ENCODE measurements at places on chromosomes 1 and 21. TPM values are rescaled to one million over a fixed set of nuclear protein-coding genes. Genes with fewer than 3 reads are reported as not detected.

The ITSN1 gene
- 10.8 TPM for polyA plus RNA-seq

The LEFTY1 gene
- 120 TPM for polyA plus RNA-seq

The CACNA1S gene
- 0.01 TPM for polyA plus RNA-seq

The AADACL3 gene
- not detected for polyA plus RNA-seq

The RNU1-3 gene
- polyA plus RNA-seq, result not detected

The KCNJ15 gene
- 0.22 TPM for polyA plus RNA-seq

The CBS gene
- 9.6 TPM for polyA plus RNA-seq

The ZBTB37 gene
- under 0.01 TPM for polyA plus RNA-seq

The DYNLT5 gene
- 0.34 TPM for polyA plus RNA-seq

The HTR1D gene
- polyA plus RNA-seq, result not detected

The SPATA45 gene
- polyA plus RNA-seq, result not detected

The IFT25 gene
- 31.8 TPM for polyA plus RNA-seq

The TAL1 gene
- polyA plus RNA-seq, result not detected

The KIAA1614 gene
- 1.2 TPM for polyA plus RNA-seq

The ILDR2 gene
- not detected for polyA plus RNA-seq

GRCh38 chr1:185062710-185063370, 17.5 kb downstream of the RNF2 start:
- DNase-seq, result no peak

GRCh38 chr1:17066361-17067068, 12.7 kb upstream of the SDHB start:
- no peak for DNase-seq

GRCh38 chr21:42424914-42425541, 21.3 kb downstream of the UBASH3A start:
- no peak for DNase-seq

- DNase-seq, result no peak
Observed at GRCh38 chr1:180158149-180159147, 3.8 kb downstream of the QSOX1 start.

GRCh38 chr1:7299329-7299799, 471.7 kb upstream of the VAMP3 start:
- peak; percentile 84 for DNase-seq

- DNase-seq, result no peak
Observed at GRCh38 chr1:85900921-85901320, 192.7 kb upstream of the ZNHIT6 start.

GRCh38 chr1:232212253-232212652, 417.7 kb downstream of the SIPA1L2 start:
- no peak for DNase-seq

DNA sequence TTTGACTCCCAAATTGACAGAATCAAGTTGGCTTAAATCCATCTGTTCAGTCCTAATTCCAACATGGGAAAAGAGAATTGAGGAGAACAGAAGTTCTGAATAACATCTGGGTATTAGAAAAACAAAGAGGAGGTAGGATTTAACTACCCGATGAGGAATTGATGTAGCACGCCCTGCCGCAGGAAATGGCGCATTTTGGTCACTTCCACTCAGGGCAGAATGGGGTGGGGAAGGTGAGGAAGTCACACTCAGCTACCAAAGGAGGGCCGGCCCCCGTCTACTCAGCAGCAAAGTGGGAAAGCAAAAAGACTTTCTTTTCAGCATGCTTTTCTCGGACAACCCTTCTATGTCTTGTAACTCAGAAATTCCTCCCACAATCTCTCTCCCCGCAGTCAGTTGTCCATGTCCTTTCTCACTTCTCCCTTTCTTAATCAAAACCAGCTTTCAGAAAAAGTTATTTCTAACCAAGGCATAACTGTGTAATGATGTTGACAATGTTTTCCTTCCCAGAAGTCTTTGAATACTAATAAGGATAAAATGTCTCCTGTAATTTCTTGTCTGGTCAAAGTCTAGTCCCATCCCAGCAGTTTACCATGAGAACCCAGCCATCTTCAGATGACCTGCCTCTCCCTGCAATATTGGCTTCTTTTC, 60.5 kb upstream of the SIPA1L2 start:
- no peak for DNase-seq

GRCh38 chr1:208644401-208645160, 400.4 kb upstream of the PLXNA2 start:
- no peak for DNase-seq

GRCh38 chr21:38839328-38840286, 33.9 kb downstream of the ETS2 start:
- DNase-seq, result no peak

DNA sequence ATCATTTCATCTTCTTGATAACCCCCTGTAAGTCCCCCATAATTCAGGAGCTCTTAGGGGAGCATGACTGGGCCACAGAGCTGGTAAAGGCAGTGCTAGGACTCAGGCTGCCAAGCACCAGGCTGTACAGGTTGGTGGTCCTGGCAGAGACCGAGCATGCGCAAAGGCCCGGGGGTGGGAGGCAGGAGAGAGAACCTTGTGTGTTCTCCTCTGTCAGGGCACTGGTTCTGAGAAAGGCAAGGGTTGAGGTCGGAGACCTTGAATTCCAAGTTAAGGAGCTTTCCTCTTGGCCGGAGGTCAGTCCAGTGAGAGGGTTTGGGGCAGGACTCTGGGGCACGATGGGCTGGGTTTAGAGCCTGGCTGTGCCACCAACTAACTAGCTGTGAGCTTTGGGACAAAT, 23.2 kb downstream of the PADI3 start:
- DNase-seq, result no peak

GRCh38 chr21:32424674-32425073, 12.2 kb downstream of the EVA1C start:
- DNase-seq, result no peak

GRCh38 chr1:226534645-226535044, 13.9 kb upstream of the STUM start:
- no peak for DNase-seq

GRCh38 chr1:62436039-62436465, 797 bp upstream of the USP1 start:
- no peak for DNase-seq

DNA sequence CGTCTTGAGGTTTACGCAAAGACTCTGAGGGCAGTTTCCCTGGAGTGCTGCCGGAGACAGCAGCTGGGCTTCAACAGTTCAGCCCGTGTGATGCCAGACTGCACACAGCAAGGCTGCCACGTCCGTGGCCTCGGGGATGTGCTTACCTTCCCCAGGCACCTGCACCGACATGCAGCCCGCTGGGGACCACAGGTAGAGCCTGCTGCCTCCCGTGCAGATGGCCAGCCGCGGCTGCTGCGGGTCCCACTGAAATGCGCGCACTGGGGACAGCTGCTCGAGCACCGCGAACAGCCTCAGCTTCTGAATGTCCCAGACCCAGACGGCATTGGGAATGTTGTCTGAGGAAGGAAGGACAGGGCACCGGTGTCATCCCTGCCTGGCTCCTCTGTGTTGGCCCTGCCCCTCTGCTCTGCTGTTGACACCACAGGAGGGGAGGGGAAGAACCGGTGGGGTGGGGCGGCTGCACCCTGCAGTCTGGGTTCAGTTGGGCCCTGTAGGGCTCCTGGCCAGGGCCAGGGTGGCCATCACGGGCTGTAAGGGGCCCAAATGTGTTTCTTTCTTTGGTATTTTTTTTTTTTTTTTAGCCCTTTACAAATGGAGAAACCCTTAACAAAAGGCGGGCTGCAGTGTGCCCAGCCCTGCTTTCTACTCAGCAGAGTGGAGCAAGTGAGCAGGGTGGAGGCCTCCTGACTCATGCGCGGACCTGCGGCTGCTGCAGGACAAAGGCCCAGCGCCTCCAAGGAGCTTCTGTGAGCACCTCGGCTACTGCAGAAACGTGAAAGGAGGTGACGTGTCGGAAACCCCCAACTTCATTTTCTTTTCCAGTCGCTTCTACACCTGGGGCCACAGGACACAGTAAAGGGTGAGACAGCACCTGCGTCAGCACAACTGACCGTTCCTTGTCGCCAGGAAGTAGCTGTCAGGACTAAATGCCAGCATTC, 6.8 kb downstream of the TPRG1L start:
- DNase-seq, result peak; percentile 61

DNA sequence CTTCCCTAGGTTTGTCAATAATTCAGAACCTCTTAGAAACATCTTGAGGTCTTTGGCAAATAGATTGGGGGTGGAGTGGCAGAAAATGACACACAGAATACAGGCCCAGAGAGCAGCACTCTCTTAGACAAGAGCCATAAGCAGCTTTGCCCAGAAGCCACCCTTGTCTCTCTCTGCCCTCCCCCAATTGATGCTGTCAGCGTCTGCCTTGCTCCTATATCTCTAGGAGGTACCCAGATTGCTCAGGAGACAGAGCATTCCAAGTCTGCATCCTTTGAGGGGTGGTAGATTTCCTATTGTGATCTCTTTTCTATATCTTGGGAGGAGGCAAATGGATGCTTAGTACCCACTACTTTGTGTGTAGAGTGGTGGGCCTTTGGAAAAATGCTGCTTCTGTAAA, 1.8 kb downstream of the RGL1 start:
- DNase-seq, result no peak

DNA sequence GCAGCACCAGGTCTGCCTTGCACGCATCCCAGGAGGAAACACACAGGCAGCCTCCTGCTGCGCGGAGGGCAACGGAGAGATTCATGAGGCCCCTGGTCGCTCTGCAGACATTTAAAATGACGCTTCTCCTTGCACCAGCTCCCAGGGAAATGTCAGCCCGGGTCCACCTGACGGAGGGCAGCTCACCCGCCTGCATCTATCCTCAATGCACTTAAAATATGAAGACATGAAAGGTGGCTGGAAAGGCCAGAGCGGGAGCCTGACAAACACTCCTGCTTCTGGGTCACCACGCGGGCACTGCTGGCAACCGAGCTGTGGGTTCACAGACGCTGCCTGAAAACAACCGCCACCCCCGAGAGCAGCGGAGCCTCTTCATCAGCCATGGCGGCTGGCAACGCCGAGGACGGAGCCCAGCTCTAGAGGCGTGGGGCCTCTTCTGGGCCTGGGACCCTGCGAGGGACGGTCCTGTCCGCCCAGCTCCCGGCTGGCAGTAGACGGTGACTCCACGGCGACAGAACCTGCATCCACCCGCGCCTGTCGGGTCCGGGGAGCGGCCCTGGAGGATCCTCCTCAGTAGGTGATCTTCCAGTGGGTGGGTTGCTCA, 22.7 kb downstream of the POFUT2 start:
- peak; percentile 57 for DNase-seq

DNA sequence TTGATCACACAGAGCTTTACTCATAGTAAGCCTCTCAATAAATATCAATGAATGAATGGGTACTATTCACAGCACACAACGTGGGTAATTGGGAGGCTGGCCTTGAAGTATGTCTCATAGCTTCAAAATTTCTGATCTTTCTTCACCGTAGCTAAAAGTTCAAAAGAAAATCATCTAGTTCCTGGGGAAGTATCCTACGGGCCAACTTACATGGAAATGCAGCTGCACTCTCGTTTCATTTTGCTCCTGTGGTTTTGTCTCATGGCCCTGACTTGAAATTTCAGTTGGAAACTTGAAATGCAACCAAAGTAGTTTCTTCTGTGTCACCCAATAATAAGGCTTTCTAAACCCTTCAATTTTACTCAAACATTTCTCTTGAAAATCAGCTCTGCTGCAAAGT, 76.1 kb upstream of the CNIH3 start:
- no peak for DNase-seq

GRCh38 chr1:43937179-43937865, 3.7 kb downstream of the ARTN start:
- DNase-seq, result peak; percentile 47

DNA sequence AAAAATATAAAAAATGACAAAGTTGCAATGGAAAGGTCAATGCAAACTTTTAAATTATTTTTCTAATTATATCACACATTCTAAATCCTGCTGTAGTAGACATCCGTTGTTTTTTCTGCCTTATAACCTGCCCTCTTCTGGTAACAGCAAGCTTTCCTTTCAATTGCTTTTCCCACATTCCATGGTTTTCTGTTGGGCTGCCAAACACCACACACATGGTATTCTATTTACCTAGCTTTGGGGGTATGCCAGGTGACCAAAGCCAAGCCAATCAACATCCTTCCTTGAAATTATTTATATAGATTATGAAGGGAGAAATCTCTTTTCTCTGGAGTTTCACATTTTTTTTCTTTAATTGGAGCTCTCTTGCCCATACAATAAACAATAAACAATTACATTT, 3.4 kb upstream of the LAMC1 start:
- no peak for DNase-seq

- DNase-seq, result no peak
Observed at GRCh38 chr1:6188466-6188865, 8.3 kb upstream of the CHD5 start.

DNA sequence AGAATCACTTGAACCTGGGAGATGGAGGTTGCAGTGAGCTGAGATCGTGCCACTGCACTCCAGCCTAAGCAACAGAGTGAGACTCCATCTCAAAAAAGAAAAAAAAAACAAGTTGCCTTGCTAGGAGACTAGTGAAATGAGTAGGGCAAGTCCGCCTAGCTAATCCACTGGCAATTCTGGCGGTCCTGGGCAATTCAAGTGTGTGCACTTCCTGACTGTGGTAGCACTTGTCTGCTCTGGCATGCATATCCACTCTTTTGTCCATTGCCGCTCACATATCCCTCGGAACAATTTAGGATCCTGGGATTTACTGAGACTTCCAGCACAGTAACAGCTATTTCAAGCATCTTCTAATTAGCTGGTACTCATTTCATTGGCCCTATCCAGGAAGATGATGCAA, 426.3 kb upstream of the ADGRL2 start:
- no peak for DNase-seq

GRCh38 chr21:34526618-34527290, 14.7 kb upstream of the KCNE1 start:
- DNase-seq, result peak; percentile 92

DNA sequence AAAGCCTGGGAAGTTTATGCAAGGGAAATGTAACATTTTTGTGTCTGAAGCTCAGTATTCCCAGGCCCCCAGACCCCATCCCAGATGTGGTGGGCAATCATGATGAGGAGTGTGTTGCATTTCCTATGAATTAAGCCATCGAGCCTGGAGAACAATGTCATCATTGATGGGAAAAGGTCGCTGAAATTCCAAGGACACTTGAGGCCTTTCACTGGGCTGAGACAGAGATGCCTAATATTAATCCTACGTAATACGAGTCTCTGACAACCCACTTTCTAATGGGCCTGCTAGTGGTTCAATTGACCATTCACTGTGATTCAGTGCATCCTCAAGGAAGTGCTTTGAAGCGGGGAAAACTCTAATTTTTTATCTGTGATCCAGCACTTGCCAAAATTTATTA, 291.6 kb downstream of the PLPP3 start:
- no peak for DNase-seq
